ENCODE measurements at places on chromosomes 13 and 19. TPM values are rescaled to one million over a fixed set of nuclear protein-coding genes. Genes with fewer than 3 reads are reported as not detected.

DNA sequence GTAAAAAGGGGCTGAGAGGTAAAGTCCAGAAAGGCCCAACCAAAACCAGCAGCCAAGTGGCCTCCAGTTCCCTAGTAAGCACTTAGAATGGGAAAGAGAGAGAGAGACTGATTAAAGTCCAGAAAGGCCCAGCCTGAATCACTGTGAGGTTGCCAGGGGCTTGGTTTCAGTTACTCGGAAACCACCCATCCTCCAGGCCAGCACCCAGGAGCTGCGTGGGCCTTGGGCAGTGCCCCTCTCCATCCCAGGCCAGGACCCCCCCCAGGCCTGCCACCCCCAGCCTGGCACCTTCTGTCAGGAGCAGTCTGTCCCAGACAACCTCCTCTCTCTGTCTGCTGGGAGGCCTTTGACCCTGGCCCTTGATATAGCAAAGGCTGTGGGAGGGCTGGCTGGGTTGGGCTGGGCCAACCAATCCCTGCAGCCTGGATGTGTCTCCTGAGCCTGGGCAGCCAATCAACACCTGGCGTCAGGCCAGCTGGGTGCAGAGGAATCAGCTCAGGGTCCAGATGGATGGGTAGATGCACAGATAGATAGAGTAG, at the start of gene CYP4F2:
Gene CYP4F2, minus strand, starts transcription at position 337 of the 539 bp plus-strand sequence. CDS start 463 bp downstream, outside the sequence.
- no peak for DNase-seq

GRCh38 chr13:76213423-76213904, 577.3 kb downstream of the LMO7 start:
- no peak for DNase-seq

- DNase-seq, result no peak
Observed at GRCh38 chr19:51460164-51460992, 2.1 kb upstream of the SIGLEC8 start.

GRCh38 chr19:45591004-45591637, 6.5 kb upstream of the OPA3 start:
- DNase-seq, result no peak

The FREM2 gene
- 4.0 TPM for total RNA-seq

The IGSF23 gene
- total RNA-seq, result not detected

The ZNF723 gene
- total RNA-seq, result not detected

DNA sequence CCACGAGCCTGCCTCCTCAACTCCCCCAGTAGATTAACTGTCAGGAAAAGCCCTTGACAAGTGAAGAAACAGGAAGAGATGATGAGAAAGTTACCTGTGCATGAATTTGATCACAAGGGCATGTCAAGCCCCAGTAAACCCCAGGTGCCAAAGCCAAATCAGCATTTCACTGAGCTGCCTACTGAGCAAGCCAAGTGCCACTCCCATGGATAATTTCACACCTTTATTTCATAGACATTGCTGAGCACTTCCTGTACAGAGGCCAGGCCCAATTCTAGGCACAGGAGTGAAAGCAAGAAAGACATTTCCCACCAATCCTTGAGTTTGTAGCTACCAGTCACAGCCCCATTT, 2.4 kb downstream of the GADD45GIP1 start:
- DNase-seq, result no peak

DNA sequence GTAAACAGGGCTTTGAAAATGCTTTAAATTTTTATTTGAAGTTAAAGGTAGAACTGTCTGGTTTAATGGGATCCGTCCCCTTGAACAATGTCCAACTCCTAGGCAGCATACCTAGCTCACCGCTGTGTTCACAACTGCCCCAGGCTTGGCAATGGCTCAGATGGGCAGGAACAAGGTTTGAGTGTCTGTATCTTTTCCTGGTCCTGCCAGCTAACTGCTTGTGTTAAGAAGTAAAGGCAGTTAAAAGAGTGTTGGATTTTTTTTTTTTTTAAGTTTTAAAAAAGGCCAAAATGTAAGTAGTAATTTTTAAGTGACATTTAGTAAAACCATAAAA, 66.7 kb upstream of the FNDC3A start:
- DNase-seq, result no peak

- no peak for DNase-seq
Observed at GRCh38 chr13:49303533-49304252, 56.0 kb downstream of the CDADC1 start.

- DNase-seq, result no peak
Observed at GRCh38 chr19:4593409-4593851, 33.9 kb upstream of the SEMA6B start.

DNA sequence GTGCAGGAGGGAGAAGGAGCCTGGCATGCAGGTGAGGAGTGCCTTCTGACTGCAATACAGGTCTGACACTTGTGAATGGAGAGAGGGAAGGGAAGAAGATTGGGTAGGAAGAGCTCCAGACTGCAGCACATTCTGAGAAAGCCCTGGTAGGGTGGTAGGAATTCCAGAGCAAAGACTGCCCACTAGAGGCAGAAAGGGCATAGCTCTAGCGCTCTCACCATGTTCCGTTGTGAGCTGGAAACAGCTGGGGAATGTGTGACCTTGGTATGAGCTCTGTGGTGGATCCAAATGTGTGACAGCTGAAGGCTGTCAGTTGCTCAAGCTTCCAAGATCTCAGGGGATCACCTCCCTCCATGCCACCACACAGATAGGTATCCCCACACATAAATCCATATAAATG, 2.9 kb upstream of the MTUS2 start:
- no peak for DNase-seq

GRCh38 chr13:28805193-28805819, 14.8 kb upstream of the MTUS2 start:
- no peak for DNase-seq

DNA sequence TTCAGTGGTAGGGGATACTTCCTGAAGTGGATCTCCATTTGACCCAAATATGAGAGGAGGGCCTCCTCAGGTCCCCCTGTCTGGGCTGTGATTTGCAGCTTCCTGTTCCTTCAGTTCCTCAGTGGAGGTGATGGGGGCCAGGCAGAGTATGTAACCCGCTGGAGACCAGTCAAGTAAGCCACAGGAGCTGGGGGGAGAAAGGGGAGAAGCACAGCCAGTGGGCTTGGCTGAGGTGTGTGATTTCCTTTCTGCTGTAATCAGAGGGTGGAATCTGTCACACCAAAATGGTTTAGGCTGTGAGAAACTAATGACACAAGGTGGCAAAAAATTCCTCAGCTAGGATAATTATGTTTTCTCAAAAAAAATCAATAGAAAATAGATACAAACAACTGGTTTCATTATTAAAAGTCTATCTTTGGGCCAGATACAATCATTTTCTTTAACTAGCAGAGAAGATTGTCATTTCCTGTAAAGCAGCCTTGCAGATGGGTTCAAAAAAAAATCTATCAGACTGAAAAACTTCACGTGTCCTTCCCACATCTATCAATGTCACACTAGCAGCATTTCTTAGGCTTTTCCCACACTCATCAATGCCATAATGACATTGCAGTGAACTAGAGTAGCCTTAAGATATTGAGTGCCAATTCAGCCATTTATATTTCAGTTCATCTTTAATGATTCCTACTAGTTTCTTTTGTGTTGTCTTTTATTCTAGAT, 1660.3 kb downstream of the EFNB2 start:
- no peak for DNase-seq

DNA sequence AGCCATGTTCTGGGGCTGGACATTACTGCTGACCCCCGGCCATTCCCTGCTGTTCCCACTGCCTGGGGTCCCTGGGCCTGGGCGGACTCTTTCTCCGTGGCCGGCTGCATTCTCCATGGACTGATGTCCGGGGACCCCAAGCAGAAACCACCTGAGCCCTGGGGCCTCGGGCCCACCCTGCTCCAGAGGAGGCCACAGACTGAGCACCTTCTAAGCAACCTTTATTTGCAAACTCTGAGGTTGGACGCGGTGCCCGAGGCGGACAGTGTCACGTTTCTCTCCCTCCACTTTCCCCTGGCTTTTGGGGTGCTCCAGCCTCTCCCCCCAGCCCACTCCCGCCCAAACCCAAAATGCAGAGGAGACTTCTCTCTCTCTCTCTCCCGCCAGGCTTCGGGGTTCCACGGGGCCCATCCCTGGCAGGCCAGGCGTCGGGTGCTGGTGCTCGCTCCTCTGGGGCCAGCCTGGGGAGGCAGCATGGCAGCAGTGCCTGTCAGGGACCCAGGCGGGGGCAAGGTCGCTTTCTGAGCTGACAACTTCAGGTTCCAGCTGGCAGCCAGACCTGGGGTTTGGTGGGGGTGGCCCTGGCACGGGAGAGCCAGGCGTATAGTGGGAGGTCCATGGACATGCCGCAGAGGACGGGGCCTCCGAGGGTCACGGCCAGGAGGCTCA, 2.3 kb upstream of the C19orf25 start:
- no peak for DNase-seq

The LYPD3 gene
- total RNA-seq, result 9.2 TPM

The SETDB2 gene
- 9.1 TPM for total RNA-seq

All from ovary (tissue), 10 donors.